Activated CD4-positive, alpha-beta memory T cell treated with anti-CD3 and anti-CD28 coated beads for 36 hours (primary cell): ENCODE measurements at places on chromosomes 7 and 10. TPM values are rescaled to one million over a fixed set of nuclear protein-coding genes. Genes with fewer than 3 reads are reported as not detected.

DNA sequence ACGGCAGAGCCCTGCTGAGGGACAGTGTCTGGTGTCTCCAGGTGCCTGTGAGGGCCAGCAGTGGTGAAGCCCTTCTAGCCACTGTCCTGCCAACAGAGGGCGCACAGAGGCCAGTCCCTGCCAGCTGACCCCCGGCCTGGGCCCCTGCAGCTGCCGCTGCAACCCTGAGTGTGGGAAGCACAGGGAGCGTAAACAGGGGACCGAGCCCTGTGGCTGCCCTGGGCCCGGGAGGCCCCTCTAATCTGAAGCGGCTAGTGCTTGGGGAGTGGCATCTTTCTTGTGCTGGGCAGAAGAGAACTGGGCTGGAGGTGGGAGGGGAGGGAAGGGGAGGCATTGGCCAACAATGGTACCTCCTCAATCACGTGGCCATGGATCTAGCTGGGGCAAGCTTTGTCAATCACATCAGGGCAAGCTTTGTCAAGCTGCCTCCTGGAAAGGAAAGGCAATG lies 34.6 kb downstream of the TRIM8 start:
- DNase-seq: peak; percentile 36

DNA sequence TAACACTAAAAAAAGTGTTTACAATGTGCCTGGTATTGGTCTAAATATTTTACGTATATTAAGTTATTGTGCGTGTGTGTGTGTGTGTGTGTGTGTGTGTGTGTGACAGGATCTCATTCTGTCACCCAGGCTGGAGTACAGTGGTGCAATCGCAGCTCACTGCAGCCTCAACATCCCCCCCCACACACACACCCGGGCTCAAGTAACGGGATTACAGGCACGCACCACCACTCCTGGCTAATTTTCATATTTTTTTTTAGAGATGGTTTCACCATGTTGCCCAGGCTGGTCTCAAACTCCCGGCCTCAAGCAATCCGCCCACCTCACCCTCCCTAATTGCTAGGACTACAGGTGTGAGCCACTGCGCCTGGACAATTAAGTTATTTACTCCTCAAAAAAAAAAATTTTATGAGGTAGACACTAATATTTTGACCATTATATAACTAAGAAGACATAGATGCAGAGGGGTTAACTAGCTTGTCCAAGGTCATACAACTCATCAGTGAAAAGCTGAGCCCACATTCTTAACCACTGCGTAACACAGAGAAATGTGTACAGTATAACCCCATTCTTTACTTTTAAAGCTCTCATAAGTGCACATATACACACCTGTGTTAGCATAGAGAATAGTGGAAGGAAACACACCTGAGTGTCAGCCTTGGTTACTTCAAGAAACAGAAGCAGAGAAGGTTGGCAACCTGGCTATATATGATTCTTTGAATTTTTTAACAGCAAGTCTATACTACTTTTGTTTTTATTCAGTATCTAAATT lies 35.0 kb downstream of the DNAJC12 start:
- DNase-seq: no peak

DNA sequence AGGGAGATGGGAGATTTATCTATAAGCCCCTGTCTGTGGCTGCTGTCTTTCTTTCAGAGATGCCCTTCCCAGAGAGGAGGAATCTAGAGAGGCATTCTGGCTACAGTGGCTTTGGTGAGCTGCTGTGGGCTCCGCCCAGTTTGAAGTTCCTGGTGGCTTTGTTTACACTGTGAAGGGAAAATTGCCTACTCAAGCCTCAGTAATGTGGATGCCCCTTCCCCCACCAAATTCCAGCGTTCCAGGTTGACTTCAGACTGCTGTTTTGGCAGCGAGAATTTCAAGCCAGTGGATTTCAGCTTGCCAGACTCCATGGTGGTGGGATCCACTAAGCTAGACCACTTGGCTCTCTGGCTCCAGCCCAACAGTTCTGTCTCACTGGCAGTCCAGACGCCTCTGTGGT lies 951.6 kb downstream of the CCSER2 start:
- DNase-seq: no peak

DNA sequence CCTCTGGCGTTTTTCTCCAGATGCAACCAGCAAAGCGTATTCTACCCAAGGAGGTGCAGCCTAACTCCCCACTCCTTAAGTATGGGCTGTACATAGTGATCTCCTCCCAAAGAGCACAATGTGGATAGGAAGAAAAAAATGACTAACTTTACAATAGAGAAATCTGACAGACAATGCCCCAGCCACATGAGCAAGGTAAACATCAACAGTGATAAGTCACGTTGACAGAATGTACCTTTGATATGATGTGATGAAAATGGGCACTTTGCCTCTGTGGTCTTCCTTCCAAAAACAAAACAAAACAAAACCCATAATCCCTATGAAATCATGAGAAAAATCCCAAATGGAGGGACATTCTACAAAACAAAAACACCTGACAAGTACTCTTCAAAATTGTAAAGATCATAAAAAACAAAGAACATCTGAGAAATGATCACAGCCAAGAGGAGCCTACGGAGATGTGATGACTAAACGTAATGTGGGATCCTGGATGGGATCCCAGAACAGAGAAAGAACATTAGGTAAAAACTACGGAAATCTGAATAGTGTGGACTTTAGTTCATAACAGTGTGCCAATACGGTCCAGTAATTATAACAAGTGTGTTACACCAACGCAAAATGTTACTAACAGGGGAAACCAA lies 50.6 kb downstream of the ABLIM1 start:
- DNase-seq: no peak

GRCh38 chr10:13092291-13093102 lies 7.5 kb upstream of the OPTN start:
- DNase-seq: no peak

- DNase-seq: peak; percentile 33
These were observed 6.0 kb upstream of the REEP3 start for GRCh38 chr10:63515002-63515763.

Gene HTR7
- total RNA-seq: not detected
